Stimulated activated CD8-positive, alpha-beta memory T cell treated with anti-CD3 and anti-CD28 coated beads, Interleukin-15, amount 100 ng/mL, for 48 hours (primary cell): ENCODE measurements at places on chromosomes 6 and 20.

DNA sequence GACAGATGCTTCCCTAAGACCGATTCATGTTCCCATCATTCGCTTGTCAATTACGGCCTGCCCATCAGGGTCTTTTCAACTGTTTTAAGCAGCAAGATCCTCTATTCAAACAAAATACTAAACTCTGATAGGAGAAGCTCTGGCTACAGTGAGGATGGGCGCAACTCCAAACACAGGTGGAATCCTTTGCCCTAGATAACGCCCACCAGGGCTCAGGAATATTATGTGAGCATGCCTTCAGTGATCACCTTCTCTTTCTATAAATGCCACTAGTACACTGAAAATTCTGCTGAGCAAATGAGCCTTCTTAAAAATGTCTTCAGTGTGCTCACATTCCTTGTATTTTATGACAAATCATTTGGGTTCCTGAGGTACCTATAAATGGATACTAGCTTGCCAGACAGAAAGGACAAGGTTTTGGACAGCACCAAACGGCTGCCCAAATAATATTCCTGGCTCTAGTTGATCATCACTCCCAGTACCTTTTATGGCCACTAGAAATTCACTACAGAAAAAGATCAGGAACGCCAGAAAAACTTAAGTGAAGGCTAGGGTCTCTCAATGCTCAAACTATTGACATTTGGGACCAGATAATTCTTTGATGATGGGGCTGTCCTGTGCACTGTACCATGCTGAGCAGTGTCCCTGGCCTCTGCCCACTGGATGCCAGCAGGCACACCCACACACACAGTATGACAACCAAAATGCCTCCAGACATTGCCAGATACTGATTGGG lies 13.1 kb downstream of the ZNF217 start:
- DNase-seq, result no peak

- DNase-seq, result no peak
Observed at GRCh38 chr20:63006540-63007359, at the start of gene BHLHE23. Gene BHLHE23, minus strand, starts transcription at chr20:63006964. Its CDS starts 190 bp downstream, at chr20:63006774.

GRCh38 chr20:58138395-58138794 lies 90.1 kb downstream of the ANKRD60 start:
- no peak for DNase-seq

- DNase-seq, result no peak
Observed at GRCh38 chr20:20872428-20872827, 160.0 kb upstream of the RALGAPA2 start.

- DNase-seq, result no peak
Observed at GRCh38 chr6:111711984-111712752, 106.5 kb upstream of the TRAF3IP2 start.

- no peak for DNase-seq
Observed at GRCh38 chr20:55194947-55195346, 719.6 kb downstream of the DOK5 start.

GRCh38 chr6:15361197-15361596 lies 115.3 kb downstream of the JARID2 start:
- DNase-seq, result no peak

DNA sequence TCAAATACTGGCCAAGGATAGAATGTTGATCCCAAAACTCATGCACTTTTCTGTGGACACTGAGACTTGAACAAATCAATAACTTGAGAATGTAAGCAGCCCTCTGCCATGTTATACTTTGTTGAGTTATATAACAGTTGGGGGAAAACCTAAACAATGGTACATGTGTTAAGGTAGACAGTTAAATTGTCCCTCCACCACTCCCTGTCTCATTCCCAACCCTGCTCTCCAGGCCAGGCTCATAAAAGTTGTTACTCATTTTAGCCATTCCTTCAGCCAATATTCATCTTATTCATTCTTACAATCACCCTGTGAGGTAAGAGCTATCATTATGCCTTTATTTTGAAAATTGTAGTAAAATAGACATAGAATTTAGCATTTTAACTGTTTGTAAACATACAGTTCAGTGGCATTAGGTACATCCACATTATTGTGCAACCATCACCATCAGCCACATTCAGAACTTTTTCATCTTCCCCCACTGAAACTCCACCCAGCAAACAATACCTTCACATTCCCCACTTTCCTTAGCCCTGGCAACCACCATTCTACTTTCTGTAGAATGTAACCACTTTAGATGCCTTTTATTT lies 38.2 kb upstream of the IER3 start:
- no peak for DNase-seq

DNA sequence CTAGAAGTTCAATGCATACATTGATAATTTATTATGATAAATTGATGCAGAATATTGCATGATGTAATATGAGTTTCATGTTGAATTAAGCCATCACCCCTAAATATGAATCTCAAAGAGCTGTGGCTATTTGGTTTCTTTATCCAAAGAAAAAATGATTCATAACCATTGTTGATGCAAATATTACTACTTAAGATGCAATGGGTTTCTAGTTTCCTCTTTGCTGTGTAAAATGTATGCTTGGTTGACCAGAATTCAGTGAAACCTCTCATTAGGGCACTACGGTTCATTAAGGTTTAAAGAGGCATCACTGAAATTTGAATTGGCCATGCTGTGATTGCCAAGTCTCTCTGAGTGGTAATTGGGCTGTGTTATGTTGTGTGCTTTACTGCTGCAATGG lies 492.5 kb upstream of the FLRT3 start:
- DNase-seq, result no peak

GRCh38 chr6:79863566-79863965 lies 83.8 kb downstream of the ELOVL4 start:
- DNase-seq, result no peak

DNA sequence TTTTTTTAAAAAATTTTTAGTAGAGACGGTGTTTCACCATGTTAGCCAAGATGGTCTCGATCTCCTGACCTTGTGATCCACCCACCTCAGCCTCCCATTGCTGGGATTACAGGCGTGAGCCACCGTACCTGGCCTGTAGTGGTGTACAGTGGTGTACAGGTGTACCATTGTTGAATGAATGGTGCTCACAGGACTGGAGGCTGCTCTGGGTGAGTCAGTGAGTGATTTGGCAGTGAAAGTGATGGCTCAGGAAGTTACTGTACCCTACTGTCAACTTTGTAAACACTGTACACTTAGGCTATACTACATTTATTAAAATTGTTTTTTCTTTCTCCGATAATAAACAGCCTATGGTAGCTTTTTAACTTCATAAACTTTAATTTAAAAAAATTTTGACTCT lies 122.8 kb upstream of the EEF1E1 start:
- no peak for DNase-seq

DNA sequence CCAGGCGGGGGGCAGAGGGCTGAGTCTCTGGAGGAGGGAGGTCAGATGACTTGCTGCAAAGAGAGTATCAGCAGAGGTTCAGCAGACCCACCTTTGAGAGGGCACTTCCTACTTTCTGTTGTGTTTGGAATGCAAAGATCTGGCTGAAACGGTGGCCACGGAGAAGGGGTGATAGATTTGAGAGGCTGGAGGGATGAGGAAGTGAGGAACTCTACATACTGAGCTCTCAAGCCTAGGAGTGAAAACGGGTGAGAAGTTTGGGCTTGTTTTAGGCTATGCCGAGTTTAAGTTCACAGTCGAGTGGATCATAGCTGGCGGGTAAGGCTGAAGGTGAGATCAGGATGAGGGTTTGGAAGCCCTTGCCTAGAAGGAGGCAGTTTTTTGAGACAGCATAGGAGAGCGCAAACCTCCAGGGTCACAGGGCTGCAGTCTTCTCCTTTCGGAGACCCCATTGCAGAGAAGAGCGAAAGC lies 477 bp upstream of the ITPA start:
- no peak for DNase-seq

DNA sequence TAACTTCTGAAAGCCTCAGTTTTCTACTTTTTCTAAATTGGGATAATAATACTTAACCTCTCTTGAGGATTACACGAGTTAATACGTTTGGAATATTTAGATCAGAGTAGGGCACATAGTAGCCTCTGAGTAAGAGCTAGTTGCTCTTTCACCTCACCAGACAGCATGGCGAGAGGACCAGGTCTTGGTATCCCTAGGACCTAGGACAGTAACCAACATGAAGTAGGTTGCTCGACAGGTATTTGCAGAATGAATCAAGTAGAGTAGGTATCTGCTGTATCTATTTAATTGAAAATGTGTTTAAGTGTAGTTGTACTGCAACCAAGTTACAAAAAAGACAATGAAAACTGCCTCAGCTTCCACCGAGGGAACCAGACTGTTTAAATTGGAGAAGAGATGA lies 1.4 kb downstream of the CDC5L start:
- no peak for DNase-seq

DNA sequence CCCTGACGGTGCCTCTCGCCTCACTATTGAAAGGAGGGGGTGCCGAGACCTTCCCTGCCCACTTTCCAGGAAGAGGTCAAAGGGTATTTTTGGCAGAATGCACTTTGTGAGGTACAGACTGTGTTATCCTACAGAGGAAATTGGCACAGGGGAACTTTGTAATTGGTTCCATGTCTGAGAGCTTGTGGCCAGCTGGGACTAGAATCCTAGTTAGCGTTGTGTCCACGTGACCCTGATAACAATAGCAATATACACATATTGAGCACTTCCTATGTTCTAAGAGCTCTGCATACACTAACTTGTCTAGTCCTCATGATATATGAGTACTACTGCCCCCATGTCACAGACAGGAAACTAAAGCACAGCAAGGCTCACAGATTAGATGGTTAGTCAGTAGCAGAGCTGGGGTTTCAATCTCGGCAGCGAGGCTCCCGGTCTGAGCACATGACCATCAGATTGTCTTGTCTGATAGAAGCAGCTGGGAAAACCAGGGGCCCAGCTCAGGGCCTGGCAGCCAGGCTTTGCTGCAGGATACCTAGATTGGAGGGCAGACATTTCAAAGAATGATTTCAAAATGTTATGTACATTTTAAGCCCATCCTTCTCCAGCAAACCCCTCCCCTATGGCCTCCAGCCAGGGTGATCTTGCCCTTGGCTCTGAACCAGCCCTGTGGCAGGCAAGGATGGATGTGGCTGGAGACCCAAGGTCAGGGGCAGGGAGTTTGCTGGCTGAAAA lies 1.4 kb downstream of the MAPK13 start:
- DNase-seq, result peak; percentile 49

DNA sequence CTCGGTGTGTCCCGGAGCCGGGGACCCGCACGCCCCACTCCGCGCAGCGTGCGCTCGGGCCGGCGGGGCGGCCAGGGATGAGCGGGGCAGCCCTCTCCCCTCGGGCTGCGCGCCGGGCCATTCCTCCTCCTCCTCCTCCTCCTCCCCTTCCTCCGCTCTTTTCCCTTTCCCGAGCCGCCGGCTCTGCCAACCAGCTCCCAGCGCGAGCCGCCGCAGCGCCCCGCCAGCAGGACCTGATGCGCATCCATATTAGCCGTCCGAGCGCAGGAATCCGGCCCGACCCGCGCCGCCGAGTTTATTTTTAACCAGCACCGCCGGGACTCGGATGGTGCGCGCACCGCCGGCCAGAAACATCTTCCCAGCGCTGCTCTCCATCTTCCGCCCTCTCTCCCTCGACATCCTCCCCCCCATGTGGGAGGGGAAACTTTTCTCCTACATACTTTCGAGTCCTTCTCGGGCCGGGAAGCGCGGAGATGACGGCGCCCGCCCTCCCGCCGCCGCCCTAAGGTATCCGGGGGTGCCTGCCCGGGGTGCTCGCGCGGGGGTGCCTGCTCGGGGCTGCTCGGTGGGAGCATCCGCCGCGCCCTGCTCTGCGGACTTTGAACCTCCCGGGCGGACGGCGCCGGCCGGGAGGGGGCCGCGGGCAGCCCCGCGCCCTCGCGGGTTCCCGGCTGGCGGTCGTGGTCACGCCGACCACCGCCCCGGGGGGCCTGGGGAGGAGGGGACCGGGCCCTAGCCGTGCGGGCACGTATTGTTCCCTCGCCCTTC lies 619 bp downstream of the RREB1 start:
- peak; percentile 21 for DNase-seq

GRCh38 chr6:40164345-40164755 lies 230.1 kb upstream of the MOCS1 start:
- DNase-seq, result no peak

DNA sequence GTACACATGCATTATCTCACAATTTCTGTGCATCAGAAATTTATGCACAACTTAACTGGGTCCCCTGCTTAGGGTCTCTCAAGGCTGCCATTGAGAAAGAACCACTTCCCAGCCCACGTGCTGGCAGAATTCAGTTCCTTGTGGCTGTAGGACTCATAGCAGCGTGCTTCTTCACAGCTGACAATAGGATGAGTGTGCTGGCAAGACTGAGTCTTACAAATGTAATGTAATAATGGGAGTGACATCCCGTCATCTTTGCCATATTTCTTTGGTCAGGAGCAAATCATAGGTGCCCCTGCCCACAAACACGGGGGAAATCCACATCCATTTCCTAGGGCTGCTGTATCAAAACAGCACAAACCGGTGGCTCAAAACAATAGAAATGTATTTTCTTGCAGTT lies 77.4 kb downstream of the FIG4 start:
- DNase-seq, result no peak

DNA sequence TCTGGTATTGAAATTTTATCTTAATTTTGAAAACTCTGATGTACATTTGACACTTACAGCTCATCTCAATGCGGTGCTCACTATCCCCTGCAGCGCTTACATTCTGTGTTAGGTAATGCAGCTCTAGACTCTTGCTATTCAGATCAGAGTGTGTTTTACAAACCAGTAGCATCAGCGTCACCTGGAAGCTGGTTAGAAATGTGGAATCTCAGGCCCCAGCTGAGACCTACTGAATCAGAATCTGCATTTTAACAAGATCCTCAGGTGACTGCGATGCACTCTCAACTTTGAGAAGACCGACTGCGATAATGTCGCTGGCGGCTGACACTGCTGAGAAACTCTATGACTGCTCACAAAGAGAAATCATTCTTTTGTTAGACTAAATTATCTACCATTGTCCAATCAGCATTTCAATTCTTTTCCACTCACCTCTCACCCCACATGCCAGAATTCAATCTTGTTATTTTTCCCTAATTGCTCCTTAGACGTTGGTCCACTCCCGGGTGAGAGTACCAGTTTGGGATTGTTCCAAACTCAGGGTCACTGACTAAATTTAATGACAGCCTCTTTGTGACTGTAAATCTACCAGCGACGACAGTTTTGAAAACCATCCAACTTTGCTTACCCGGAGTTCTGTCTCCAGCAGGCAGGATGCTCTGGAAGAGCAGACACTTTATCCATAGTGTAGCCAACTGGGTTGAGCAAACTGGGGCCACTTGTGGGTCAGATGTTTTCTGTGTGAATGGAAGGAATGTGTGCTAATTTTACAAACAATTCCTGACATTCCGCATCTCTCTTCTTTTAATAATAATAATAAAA lies 140.1 kb upstream of the BTBD3 start:
- DNase-seq, result no peak

DNA sequence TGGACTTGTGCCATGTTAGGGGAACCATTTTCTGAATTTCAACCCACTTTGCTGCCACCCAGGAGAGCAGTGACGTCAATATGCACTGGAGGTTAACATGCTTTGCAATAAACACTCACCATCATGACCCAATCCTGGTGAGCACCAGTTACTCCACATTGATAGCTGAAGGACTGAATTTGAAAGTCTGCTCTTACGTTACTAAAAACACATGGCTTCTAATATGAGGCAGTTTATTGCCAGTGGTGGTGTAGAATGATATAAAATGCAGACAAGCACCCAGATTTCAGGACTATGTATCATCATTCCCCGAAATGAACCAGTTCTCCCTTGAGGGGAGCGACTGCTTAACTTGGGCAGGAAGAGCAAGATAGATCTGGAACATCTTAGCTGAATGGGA lies 23.8 kb downstream of the RFPL4B start:
- no peak for DNase-seq
